Activated naive CD8-positive, alpha-beta T cell treated with anti-CD3 and anti-CD28 coated beads for 36 hours (primary cell): ENCODE measurements at places on chromosomes 2 and 18.
A peak's percentile ranks its signal among the peaks of the same experiment; 100 is the strongest.

DNA sequence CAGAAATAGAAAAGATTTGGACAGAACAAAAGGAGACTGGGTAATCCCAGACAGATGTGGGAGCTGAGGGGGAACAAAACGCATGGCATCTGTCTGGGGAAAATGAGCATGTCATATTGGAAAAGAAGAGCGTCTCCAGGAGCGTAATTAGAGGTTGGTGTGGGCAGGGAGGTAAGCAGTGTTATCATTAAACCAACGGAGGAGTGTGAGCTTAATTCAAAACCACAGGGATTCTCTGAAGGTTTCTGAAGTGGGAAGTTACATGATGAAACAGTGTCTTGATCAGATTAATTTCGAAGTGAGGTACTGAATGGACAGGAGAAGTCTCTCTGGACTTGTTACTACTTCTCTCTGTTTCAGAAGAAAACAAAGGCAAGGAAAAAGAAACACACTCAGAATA, 53.3 kb downstream of the DTNB start:
- DNase-seq, result no peak

GRCh38 chr2:174633623-174633930, 36.0 kb upstream of the WIPF1 start:
- DNase-seq, result no peak

DNA sequence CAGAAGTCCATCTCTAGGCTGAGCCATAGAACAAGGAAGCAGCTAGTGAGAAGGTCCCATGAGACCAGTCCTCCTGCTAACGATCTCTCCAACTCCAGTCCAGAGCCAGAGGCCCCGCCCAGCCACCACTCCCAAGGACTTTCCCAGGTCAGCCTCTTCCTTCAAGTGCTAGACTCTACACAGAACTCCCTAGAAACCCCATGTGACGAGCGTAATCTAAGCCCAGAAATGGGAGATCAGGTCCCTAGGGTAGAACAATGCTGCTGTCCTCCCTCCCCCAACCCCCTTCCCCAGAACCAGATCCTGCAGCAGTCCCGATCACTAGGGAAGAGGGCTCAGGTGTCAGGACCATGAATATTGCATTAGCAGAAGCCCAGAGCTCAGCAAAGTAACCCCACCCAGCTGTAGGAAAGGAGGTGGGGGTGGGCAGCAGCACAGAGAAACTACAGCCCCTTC, 6.9 kb downstream of the DCTN1 start:
- no peak for DNase-seq

DNA sequence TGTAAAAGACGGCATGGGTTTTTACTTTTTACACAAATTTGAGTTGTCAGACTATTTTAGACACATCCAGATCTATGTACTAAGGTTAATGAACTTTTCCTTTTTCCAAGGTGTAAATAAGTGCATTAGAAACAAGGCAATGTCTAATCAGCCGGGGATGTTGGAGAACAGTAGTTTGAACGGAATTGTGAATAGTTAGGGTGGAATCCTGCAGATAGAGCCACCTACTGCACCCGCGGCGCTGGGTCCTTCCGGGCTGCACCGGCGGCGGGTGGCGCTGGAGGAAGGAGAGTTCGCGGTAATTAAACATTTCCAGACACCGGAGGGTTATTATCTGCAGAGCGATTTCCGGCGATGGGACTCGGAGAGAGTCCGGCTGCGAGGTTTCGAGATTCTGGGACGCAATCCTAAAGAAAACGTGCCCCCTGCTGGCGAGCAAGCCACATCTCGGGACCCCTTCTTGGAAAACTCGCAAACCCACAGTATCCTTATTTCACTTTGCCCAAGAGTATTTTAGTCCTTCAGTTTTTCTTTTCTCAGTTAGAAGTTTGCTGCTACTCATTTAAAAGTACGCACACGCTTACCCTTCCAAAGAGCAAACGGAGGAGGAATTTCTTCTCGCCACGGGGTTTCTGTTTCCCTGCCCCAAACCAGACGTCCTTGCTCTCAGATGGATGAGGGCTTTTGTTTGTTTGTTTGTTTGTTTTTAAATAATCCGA, 4.5 kb upstream of the OSR1 start:
- DNase-seq, result peak; percentile 63

GRCh38 chr2:23658466-23658942, 268.4 kb downstream of the ATAD2B start:
- DNase-seq, result peak; percentile 57

DNA sequence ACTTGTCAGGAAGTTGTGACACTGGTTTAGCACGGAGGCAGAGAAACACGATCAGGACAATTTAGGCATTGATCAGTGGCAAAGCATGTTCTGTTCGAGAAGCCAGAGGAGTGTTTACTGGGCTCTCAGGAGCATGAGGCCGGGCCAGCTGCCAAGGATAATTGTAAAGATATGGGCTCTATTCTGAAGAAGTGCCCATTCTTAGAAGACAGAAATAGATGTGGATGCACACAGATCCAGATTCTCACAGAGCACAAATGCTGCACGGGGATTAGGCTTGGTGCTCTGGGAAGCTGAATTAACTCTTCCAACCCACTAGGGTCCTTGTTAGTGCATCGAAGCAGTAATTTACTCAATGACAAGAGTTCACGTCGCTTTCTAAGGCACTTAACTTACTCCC, 16.2 kb downstream of the AFF3 start:
- DNase-seq, result no peak

- DNase-seq, result no peak
Measured at GRCh38 chr2:108139521-108139920, 100.2 kb upstream of the SULT1C3 start.

- DNase-seq, result no peak
Measured at GRCh38 chr2:7927691-7928090, 754.2 kb upstream of the ID2 start.

- no peak for DNase-seq
Measured at GRCh38 chr2:105803773-105804172, 59.1 kb downstream of the NCK2 start.

DNA sequence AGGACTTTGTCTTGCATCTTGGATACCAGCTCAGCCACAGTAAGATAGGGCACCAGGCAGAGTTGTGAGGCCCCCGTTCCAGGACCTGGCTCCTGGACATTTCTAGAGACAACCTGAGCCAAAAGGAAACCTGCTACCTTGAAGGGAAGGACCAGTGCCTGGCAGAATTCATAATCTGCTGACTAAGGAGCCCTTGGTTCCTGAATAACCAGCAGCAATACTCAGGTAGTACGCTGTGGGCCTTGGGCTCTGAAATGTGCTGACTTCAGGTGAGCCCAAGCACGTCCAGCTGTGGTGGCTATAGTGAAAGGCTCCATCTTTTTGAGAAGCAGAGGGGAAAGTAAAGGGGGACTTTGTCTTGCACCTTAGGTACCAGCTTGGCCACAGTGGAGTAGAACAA, 28.5 kb downstream of the SERPINB11 start:
- no peak for DNase-seq

DNA sequence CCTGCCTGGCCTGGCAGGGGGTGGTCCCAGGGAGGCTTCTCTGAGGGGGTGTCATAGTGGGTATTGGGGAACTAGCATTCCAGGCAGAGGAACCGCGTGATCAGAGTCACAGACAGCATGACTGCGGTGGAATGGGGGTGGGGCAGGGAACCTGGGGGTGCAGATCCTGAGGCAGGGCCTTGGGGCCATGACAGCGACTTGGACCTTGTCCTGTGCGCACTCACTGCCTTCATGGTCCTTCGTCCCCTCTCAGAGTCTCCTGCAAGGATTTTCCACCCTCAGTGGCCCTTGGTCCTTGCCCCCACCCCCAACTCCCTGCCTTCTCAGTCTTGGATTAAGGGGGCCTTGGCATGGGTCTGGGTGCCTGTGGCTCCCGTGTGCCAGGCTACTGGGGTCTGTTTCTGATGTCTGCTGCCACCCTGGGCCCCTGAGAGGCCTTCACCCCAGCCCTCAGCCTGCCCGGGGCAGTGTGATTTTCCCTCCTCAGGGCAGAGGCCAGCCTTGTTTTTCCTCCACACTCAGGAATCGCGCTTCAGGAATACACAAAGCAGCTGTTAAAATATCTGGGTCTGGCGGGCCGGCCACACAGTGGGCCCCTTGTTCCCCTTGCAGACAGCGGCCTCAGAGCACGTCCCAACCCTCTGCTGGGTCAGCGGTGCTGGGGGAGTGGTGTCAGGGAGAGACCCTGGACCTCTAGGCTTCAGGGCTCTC, 51.6 kb downstream of the GLI2 start:
- DNase-seq, result no peak

- no peak for DNase-seq
Measured at GRCh38 chr18:10508591-10508990, 17.2 kb upstream of the NAPG start.

GRCh38 chr2:142991295-142991694, 113.8 kb downstream of the KYNU start:
- DNase-seq, result no peak

GRCh38 chr2:68938938-68939337, 13.8 kb downstream of the GKN2 start:
- DNase-seq, result no peak

- DNase-seq, result no peak
Measured at GRCh38 chr2:65292461-65293011, 64.9 kb downstream of the ACTR2 start.

GRCh38 chr2:217993138-217993537, 9.7 kb downstream of the TNS1 start:
- no peak for DNase-seq
